NCI-H1694 treated with DMSO at 0.1 percent for 48 hours (cell line): ENCODE measurements at places on chromosomes 5 and 9.

GRCh38 chr9:114898741-114899140 lies 31.6 kb downstream of the TNFSF8 start:
- DNase-seq = no peak

DNA sequence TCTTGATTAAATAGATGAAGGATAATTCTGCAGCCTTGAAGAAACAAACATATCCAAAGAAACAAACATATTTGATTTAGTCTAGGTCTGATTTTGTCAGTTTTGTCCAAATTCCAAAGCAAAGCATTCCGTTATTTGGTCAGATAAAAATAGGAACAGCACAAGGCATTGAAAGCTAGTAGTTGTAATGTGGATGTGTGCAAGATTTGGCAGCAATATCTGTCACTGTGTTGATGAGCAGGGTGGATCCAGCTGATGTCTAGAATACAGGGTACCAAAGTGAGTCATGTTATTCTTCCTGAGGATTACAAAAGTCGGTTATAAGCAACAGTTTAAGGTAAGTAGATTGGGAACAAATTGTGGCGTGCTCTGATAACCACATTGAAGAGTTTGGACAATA lies 69.3 kb upstream of the PLPPR1 start:
- DNase-seq = no peak

- no peak for DNase-seq
Measured at GRCh38 chr9:98409719-98410118, 154.3 kb upstream of the TBC1D2 start.

- DNase-seq = no peak
Measured at GRCh38 chr5:62341783-62342475, 35.9 kb downstream of the KIF2A start.

GRCh38 chr9:24297931-24298330 lies 247.8 kb downstream of the IZUMO3 start:
- DNase-seq = no peak

- no peak for DNase-seq
Measured at GRCh38 chr5:126814721-126815404, 37.9 kb downstream of the LMNB1 start.

DNA sequence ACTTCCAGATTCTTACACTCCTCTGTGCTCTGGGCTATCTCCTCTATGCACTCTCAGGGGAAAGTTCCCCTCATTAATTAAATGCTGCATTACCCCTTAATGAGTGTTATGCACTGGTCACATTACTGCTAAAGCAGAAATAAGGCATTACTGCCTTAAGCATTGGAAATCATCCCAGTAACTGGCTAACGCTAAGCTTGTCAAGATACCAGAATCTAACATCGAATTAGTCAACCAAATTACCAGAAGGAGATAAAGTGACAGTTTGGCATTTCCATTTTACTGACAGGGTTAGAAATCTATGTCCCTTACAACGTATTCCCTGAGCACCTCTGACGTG lies 69.5 kb upstream of the FAM169A start:
- no peak for DNase-seq

- DNase-seq = no peak
Measured at GRCh38 chr5:38831909-38832308, 13.9 kb upstream of the OSMR start.

DNA sequence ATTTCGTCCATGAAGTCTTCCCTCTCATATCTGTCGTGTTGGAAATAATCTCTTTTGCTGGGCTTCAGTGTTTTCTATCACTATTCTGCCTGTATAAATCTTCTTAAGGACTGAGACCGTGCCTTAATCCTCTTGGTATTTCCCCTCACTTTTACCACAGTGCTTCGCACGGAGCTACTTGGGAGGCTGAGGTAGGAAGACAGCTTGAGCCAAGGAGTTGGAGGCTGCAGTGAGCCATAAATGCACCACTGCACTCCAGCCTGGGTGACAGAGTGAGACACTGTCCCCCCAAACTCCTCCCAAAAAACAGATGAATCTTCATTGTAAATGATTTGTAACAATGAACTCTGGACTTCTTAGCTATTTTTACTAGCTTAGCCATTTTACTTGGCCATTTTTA lies 57.8 kb downstream of the PHAX start:
- no peak for DNase-seq

DNA sequence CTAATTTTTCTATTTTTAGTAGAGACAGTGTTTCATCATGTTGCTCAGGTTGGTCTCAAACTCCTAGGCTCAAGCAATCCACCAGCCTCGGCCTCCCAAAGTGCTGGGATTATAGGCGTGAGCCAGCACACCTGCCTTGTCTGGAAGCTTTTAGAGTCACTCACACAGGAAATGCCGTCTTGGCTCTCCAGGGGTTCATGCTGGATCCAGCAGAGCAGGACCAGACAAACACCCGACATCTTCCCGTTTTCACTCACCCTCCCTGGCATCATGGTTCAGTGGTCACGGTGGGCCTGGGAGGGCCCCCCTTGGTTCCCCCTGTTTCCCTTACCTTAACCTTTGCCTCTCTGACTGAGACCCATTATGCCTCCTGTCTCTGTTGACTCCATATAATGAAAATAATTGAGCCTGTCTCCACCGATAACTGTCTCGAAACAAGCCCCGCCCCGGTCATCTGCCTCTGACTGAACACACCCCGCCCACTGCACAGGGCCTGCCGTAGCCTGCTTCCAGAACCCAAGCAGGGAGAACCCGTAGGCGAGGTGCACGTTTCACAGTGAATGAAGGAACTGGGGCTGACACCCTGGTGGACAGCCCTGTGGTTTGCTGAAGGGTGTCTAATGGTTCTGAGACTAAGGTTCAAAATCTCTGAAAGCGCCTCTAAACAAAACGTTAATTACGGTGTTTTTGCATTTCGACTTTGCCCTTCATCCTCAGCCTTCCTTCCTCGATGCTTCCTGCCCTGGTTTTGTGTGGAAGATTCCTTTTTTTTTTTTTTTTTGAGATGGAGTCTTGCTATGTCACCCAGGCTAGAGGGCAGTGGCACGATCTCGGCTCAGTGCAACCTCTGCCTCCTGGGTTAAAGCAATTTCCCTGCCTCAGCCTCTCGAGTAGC lies 39.7 kb upstream of the SPRY4 start:
- no peak for DNase-seq

GRCh38 chr5:63959177-63959982 lies 2.9 kb downstream of the HTR1A start:
- DNase-seq = peak; percentile 40

DNA sequence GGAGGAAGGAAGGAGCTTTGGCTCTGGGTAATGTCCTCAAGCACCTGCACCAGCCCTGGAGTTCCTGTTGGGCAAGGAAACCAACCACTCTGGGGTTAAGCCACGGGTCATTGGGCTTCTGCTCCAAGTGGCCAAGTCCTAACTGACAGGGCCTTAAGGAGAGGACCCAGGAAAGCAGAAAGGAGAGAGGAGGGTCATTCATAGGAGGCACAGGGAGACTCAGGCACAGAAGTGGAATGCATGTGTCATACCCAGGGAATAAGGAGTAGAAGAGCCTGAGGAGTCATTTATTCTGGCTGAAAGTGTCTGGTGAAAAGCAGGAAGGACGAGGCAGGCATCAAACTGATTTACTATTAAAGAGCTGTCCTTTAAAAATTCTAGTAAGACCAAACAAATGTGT lies 129.2 kb downstream of the DMRT2 start:
- no peak for DNase-seq

DNA sequence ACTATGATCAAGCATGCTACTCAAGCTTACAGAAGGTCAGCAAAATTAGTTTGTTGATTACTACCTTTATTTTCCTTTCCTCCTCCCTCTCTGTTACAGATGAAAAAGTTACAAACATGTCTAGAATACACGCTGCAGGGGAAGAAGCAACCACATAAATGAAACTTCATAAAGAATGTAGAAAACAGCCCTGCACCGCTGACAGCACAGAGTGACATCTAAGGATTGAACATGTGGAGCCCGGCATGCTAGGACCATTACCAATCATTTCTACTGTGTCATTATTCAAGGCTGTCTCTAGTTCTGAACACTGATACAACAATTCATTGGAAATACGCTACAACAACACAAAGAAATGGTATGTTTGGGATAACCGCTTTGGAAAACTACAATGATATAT lies 261.1 kb downstream of the MLLT3 start:
- no peak for DNase-seq

- DNase-seq = no peak
Measured at GRCh38 chr9:3847377-3847776, 321.6 kb upstream of the RFX3 start.

DNA sequence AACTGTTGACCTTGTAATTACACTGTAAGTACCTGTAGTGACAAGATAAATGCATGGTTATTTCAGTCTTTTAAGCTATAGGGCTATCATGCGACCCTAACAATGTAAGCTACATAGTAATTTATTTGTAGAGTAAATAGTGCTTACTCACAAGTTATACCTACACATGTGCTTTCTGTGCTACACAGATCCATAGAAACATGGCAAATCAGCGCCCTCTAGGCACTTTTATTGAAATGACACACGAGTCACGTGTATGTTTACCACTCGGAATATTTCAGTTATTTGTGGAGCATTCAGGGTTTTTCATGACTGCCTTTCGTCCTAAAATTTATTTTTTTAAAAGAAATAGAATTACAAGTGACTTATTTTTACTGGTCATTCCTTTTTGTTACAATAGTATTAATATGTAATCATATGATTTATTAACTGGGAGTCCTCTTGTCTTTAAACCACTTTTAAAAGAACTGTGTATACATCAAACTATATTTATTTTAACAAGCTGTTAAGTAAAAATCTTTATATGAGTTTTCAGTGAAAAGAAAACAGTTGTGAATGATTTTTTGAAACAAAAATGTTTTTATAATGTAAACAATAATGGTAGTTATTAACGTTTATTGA lies 1242.3 kb upstream of the WWC1 start:
- DNase-seq = peak; percentile 40

GRCh38 chr5:135678640-135679268 lies 100.0 kb upstream of the CXCL14 start:
- no peak for DNase-seq

DNA sequence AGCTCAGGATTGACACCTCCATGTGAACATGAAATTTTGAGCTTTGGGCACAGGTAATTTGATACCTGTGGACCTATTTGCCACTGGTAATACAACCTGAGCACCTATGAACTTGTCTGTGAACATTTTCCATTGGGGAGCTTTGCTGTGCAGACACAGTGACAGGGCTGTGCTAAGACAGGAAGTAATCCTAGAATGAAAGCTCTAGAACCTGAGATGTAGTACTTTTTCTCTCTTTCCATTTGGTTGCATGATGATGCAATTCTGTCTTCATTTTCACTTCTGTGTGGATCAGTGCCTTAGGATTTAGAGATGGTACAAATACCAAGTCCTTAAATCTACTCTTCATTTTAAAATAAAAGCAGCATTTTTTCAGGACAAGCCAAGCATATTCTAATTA lies 216.9 kb downstream of the NR3C1 start:
- no peak for DNase-seq

GRCh38 chr5:38289457-38289856 lies 31.1 kb downstream of the EGFLAM start:
- no peak for DNase-seq

- DNase-seq = no peak
Measured at GRCh38 chr5:124436294-124436693, 310.1 kb downstream of the ZNF608 start.

- no peak for DNase-seq
Measured at GRCh38 chr5:128551476-128551875, 13.4 kb upstream of the FBN2 start.

DNA sequence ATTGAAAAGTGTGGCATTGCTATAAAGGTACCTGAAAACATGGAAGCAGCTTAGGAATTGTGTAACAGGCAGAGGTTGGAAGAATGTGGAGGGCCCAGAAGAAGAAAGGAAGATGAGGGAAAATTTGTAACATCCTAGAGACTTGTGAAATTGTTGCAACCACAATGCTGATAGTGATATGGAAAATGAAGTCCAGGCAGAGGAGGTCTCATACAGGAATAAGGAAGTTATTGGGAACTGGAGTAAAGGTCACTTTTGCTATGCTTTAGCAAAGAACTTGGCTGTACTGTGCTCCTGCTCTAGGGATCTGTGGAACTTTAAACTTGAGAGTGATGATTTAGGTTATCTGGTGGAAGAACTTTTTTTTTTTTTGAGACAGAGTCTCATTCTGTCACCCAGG lies 43.5 kb downstream of the PTPDC1 start:
- no peak for DNase-seq

GRCh38 chr9:77800924-77801551 lies 152.9 kb upstream of the GNA14 start:
- DNase-seq = no peak

- no peak for DNase-seq
Measured at GRCh38 chr5:106121972-106122605, 1548.6 kb downstream of the EFNA5 start.

DNA sequence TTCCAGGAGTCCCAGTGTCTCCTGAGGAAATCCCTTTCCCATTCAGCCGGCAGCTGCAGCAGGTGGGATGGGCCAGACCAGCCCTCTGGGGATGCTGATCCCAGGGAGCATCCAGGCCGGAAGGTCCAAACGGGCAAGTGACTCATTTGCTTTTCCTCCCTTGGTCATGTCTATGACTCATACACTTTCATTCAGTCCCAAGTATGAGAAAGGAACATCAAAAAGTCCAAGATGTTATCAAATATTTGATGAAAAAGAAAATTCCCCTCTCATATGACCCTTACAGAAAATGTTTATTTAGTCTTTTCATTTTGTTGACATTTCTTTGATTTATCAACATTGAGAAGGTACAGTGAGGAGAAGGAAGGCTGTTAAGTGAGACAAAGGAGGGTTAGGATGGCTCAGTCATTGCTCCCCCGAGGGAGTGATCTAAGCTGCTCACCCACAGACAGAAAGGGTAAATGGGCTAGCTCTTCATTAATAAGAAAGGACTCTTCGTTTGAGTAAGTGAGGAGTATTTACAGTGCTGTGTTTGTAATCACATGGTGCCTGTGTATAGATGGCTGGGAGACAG lies 117.6 kb upstream of the ANKRD55 start:
- no peak for DNase-seq

- no peak for DNase-seq
Measured at GRCh38 chr5:108814551-108814950, 66.9 kb downstream of the FER start.

DNA sequence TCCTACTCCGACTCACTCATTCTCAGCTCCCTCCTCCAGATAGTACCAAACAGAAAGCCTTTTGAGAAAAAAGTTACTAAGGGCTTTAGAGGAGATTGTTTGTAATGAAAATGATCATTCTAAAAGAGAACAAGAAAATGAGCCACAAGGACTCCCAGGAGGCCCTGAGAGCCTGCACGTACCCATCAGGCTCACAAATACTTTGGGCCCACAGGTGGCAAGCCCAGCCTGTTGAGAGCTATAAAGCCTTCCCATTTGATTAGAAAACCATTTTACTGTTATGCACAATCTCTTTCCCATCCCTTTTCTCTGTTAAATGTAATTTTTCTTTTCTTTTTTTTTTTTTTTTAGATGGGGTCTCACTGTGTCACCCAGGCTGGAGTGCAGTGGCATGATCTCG lies 136.1 kb downstream of the LHFPL2 start:
- DNase-seq = no peak

DNA sequence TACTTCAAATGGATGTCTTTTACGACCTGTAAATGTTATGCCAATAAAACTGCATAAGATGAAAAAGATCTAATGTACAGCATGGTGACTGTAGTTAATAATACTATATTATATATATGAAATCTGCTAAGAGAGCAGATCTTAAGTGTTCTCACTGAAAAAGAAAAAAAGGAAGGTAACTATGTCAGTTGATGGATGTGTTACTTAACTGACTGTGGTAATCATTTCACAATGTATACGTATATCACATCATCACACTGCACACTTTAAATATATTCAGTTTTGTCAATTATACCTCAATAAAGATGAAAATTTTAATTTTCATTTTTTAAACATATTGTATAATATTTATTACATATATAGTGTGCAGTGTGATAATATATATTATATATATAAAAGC lies 31.9 kb downstream of the THBS4 start:
- DNase-seq = no peak
